ENCODE measurements at places on chromosomes 1 and 21.

DNA sequence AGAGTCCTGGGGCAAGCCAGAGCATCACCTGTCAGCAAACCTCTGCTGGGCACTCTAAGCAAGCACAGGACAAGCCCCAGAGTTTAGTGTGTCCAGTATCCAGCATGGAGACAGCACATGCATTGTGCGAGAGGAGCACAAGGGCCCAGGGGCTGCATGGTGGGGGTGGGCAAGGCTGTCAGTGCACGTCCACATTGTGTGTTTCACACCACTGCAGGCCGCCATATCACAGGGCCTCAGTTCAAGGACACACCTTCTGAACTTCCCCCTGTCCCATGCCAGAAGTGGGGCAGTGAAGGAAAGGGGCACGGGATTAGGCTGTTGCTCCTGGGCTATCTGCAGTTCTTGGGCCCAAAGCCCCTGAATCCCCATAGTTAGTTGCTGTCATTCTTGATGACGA, 782 bp upstream of the TSTD1 start:
- DNase-seq = no peak

DNA sequence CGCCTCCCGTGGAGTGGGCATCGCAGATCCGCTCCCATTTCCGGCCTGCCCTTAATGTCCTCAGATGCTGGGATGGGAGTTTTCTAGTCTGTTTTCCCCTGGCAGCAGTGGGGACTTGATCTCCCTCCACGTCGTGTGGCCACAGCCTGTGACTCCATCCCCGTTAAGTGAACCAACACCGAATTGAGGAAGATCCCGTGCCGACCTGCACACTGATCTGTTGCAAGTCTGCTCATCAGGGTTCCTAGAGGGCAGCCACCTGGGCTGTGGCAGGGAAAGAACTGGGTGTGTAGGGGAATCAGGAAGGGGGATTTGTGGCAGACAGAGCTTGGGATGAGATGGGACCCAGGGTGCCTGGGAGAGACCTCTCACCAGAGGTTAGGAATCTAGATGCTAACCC, 23.3 kb upstream of the CDK18 start:
- no peak for DNase-seq

DNA sequence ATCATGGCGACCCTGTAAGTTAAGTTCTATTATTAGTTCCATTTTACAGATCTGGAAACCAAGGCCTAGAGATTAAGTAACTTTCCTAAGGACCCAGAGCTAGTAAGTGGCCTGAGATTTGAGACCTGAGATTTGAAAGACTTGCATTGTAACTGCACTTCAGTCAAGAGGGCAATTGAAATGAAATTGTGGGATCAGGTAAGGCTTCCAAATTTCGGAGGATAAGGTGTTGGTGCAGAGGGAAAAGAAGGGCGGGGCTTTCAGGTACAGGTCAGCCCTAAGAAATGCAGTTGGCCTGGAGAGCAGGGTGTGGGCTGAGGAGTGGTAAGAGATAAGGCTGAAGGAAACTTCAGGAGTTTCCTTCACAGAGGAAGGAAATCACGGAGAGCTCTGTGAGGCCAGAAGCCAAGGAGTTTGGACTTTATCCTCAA, 51.1 kb downstream of the SLC16A1 start:
- no peak for DNase-seq

DNA sequence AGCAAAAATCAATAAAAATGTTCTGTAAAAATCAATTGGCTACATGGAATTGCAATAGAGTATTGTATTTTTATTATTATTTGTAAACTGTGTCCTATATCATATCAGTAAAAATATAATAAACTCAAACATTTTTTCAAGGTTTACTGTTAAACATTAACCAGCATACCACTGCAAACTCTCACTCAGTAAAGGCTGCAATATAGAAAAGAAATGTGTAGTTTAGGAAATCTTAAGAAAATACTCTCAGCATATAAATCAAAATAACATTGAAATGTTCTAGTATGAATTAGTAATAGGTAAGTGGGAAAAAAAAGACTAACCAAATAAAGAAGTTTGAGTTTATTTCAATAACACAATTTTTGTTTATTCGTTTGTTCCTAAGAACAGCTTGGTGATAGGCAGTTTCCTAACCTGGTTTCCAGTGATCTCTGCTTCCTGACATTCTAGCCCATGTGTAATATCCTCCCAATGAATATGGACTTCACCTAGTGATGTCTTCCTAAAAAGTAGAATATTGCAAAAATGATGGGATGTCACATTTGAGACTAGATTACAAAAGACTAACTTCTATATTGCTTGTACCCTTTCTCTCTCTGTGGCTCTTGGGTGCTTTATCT, 870.1 kb downstream of the BRINP3 start:
- no peak for DNase-seq

- no peak for DNase-seq
These were observed 101.3 kb upstream of the C1orf21 start for GRCh38 chr1:184285401-184286087.

- no peak for DNase-seq
These were observed 70.0 kb downstream of the PLD5 start for GRCh38 chr1:242454262-242455051.

DNA sequence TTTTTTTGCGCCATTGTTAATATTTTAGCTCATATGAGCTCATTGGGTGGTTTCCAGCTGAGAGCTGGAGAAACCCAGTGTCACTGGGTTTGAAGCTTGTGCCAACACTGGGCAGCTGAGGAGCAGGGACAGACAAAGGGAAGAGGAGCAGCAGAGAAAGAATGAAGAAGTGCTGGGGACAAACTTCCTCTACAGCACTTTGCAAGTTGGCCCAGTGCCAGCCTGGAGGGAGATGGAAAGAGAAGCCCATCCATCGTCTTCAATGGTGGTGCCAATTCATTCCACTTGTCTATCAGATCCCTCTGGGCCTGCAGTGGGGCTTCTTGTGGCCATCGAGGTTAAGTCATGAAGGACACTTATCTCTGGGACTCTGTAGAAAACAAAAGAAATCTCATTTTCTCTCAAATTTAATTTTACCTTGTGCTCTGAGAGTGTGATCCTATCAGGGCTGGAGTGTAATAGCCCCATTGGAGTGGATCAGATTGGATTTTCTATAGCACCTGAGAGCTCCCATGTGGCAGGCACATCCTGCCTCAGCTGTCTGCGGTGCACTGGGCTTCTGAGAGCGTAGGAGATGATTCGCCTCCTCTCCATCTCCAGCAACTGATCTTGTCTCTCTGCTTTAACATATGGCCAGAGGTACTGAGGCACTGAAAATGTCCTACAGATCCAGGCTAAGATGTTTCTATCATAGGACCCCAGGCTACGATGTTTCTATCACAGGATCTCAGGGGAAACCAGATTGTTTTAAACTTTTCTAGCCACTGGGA, 114.7 kb downstream of the TNR start:
- DNase-seq = no peak

DNA sequence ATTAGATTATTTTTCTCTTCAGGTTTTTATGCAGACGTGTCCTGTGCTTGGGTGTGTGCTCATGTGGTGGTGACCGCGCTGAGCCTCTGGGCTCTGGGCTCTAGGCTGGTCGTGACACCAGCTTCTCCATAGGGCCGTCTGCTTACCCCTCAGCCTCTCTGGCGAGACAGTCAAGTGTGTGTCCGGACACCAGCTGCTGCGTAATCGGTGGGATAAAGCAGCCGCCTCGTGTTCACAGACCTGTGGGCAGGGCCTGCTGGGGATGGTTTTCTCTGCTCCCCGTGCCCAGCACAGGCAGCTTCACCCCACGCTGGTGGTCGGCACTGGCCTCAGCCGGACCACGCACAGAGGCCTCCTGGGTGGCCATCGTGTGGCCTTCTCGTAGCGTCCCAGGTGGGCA, 33.6 kb upstream of the DIP2A start:
- DNase-seq = no peak

GRCh38 chr1:150281221-150281757, 1.1 kb upstream of the CIART start:
- no peak for DNase-seq

DNA sequence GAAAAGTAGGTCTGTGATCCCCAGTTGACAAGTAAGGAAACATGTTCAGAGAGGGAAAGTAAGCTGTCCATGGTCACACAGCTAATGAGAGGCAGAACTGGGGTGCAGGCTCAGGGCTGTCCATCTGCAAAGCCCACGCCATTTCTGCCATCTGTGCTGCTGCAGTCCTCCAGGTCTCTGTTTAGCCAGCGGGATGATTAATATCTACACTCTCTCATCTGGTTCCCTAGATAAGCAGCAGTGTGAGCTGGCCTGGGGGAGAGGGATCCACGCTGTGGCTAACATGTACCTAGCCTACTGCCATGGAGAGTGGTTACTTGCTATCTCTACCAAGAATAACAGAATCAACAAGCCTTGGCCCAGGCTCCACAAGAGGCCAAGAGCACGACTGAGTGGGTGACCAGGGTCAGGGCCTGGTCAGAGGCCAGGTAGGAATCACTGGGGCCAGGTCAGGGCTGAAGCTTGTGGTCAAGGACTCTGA, 75.2 kb downstream of the TRABD2B start:
- DNase-seq = no peak

- no peak for DNase-seq
These were observed 104.0 kb upstream of the CHRM3 start for GRCh38 chr1:239282411-239282810.

- DNase-seq = no peak
These were observed 155.5 kb downstream of the KCNH1 start for GRCh38 chr1:210978316-210978973.

DNA sequence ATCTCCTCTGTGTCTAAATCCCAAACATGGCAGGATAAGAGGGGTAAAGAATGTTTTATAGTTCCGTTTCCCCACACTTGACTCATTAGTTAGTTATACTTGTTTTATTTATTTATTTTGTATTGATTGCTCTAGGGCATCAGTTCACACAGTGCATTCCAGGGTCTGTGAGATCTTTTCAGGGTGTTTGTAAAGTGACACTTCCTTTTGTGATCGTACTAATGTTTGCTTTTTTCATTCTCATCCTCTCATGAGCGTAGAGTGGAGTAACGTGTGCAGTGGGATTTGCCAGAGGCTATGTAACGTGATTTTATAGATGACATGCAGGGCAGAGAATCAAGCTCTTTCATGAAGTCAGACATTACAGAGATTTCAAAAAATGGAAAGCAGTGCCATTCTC, 103.2 kb downstream of the SCCPDH start:
- DNase-seq = no peak

GRCh38 chr1:17676387-17677060, 78.6 kb upstream of the ACTL8 start:
- no peak for DNase-seq

DNA sequence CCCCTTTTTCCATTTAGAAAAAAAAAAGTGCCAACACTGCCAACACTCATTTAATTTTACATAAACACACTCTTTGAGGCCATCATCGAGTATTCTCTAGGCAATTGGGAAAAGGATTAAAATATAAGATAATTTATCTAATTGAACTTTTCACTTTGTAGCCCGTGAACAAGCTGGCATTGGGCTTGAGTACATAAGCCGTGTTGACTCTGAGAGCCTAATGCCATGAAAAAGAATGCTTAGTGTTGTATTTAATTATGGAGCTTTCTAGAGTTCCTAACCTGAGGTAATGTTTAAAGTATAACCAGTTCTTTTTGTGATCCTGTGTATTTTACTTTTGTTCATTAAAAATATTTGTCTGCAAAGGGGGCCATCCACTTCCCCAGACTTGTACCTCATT, 193.8 kb downstream of the LYPLAL1 start:
- DNase-seq = no peak

DNA sequence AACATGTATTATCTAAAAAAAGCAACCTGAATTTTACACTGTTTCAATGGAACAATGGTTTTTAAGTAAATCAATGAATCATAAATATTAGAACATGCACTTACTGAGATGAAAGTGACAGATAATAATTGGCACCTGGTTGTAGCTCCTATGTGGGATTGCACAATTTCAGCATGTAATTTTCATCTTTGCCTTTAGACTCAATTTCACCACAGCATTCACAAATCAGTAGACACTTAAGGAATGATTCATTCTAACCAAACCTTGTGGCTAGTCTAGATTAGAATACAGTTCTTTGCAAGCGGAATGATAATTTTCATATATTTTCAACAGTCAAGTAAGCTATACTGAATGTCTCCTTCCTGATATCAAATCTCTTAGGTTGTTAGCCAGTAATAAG, 853.4 kb downstream of the KCNT2 start:
- no peak for DNase-seq

- DNase-seq = no peak
These were observed 687 bp upstream of the ERI3 start for GRCh38 chr1:44355582-44356305.

DNA sequence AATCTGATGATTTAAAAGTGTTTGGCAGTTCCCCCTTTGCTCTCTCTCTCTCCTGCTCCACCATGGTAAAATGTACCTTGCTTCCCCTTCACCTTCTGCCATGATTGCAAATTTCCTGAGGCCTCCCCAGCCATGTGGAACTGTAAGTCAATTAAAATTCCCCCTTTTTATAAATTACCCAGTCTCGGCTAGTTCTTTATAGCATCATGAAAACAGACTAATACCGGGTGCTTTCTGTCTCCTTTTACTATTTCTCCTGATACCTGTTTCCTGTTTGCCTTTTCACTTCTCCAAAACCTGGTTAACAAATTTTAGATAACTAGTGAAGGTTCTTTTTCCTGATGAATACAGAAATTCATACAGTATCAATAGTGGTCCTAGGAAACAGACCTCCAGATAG, 1670.3 kb downstream of the MRPL39 start:
- DNase-seq = no peak

DNA sequence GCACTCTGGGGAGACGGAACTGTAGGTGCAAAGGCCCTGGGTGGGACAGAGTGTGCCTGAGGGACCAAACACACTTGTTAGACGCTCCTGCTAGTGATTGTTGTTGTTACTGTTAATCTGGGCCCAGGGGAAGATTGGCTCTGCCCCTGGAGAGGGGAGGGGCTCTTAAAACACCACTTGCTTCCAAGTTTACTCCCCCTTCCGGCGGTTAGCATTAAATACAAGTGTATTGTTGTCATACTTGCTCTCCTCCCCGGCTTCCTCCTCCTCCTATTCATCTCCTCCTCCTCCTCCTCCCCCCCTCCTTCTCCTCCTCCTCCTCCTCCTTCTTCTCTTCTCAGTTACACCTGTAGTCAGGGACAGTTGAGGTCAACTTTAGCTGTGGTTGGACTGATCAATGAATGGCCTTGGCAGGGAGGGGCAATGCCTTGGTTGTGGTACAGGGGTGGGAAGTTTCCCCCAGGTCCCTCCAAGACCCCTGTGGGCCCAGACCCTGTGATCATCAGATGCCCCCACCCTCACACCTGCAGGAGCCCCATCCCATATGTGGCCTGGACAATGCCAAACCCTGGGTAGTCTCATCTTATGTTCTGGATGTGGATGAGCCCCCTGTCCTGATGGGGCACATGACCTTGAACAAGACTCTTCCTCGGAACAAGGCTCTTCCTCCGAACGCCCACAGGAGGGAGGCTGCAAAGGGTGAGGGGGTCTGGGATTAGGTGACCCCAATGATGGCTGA, 217.3 kb downstream of the PTPRU start:
- no peak for DNase-seq

- DNase-seq = no peak
These were observed 44.0 kb upstream of the FMO2 start for GRCh38 chr1:171140956-171141687.

- no peak for DNase-seq
These were observed 41.4 kb upstream of the TENT5C start for GRCh38 chr1:117564227-117565075.
